ENCODE measurements at places on chromosomes 5 and 9.

- DNase-seq, result no peak
Observed at GRCh38 chr5:132791026-132791425, 14.0 kb upstream of the SEPTIN8 start.

GRCh38 chr5:80877592-80877991 is 82.6 kb upstream of the RASGRF2 start:
- DNase-seq, result no peak

GRCh38 chr9:35518225-35518821 is 28.4 kb downstream of the RUSC2 start:
- peak; percentile 79 for DNase-seq

DNA sequence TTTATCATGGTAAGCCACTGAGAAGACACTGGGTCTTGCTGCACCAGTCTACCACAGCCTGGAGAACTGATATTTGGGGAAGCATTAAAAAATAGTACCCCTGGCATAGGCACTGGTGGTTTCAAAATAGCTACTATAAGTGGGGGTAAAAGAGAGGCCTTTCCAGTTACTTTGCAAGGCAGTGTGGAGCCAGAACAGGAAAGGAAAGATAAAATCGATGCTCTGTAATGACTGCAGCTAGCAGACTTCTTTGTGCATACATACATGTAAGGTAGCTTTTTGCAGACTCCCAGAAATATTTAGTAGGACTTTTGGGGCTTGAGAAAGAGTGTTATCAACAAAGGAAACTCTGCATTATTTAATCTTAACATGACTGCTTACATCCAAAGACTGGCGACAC is 31.3 kb upstream of the ALDOB start:
- no peak for DNase-seq

- no peak for DNase-seq
Observed at GRCh38 chr5:122919969-122920368, 74.6 kb downstream of the SNX24 start.

DNA sequence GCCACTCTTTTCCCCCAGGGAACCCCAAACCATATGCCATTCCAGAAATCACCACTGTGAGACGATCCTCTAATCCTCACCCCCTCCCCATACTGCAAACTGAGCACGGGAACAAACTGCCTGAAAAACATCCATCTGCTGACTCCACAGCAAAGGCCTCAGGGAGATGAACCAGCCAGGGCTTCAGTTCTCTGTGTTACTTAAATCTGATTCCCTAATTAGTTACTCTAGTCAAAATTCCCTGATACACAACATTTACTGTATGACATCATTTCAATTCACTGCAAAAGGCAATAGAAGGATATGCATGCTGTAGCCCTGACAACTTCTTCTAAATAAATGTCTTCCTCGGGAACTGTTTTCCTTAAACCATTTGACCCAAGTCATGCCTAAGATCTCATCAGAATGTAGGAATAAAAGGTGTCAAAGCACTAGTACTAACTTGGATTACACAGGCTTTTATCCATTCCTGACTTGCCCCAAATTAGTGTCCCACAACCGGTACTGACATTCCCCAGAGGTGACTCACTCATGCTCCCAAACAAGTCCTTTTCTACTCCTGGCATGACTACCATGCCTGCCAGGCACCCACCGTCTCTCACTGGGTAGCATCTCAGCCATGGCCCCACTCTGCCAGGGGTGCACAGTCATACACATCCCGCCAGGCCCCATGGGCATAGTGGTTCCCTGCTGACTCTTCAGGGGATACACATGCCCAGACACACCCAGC is 35.0 kb downstream of the MTX3 start:
- no peak for DNase-seq

GRCh38 chr5:154049636-154050035 is 10.9 kb downstream of the MFAP3 start:
- no peak for DNase-seq

DNA sequence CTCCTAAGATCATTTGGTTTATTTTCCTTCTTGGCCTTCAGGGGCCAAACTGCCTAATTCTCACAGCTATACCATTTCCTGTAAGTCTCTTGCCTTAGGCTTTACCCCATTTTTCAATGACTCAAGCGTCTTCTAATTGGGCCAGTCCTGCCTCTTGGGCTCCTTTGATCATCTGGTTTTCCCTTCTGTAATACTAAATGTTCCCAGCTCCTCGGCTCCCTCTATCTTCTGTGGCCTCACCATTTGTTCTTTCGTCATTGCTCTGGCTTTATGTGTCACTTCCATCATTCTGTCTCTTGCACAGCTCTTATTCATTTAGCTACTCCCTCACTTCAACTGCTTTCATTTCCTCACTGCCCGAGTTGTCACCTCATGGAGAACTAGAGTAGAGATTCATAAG is 14.5 kb upstream of the SPINK7 start:
- no peak for DNase-seq

Measured in cerebellar cortex (tissue), 1 donor.